ENCODE measurements at places on chromosomes 7 and 10.

DNA sequence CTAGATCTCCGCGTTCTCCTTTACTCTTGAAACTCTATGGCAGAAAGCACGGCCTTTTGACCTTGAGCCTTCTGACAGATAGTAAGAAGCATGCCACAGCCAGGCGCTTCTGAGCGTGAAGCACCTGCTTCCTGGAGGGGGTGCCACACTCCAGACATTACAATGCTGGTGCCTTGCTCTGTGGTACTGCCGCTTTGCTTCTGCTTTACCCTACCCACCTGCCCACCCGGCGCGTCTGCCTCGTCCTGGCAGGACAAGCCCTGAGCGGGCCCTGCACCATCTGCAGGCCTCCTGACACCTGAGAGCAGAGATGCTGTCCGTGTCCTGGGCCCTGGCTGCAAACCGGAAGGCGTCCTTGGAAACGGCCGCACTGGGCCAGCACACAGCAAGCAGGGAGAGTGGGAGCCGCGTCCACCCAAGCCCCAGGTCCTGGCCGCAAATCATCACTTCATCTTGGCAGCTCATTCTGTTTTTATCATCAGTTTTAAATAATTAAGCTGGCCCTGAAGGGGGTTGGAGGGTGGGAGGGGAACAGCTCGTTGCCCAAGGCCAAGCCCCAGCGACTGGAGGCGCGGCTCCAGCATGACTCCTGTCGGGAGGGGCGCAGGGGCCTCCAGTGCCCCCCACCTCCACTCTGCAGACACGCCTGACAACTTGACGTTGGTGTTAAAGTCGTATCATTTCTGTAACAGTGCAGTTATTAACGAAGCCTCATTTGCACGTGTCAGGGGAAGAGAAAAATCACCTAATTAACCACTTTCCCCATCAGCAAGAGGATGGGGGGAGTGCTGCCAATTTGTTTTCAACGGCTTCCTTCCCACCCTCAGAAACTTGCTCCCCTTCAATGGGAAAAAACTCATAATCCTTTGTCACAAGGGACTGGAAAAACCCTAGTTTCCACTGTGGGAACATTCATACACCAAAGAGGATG, 132.2 kb downstream of the MAD1L1 start:
- no peak for DNase-seq

- no peak for DNase-seq
Measured at GRCh38 chr10:82543631-82544030, 668.6 kb downstream of the NRG3 start.

- DNase-seq: no peak
Measured at GRCh38 chr10:116707981-116708380, 34.4 kb downstream of the HSPA12A start.

DNA sequence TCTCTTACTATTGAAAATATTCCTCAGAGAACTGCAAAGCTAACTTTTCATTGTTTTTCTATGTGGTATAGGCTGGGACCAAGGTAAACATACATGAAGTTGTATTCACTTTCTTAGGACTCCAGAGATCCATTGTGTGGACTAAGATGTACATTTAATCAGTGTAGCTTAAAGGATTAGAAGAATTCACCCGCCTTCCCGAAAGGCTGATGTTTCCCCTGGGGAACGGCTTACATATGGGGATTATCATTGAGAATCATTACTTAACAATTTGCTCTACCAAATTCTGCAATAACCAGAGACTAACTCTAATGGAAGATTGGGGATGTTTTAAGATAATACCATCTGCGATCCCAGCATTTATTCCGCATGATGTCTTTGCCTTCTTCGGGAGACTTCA, 257.1 kb upstream of the KIAA1217 start:
- no peak for DNase-seq

DNA sequence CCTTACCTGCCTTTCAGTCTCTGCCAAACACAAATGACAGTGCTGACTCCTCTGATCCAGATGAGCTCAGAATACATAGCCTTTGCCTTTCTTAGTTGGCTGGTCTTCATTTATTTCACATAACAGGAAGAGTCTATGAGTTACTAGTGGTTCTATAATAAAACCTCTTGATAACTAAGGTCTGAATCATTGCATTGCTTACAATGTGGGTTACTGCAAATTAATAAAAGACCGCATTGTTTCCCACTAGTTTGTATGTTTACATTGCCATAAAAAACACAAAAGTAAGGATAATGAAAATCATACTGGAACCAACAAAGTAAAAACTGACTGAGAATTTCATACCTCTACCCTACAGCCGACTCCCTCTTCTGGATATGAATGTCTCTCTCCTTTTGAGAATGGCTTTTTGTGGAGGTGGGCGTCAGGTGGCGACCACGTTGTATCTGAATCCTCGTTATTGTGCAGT, 62.0 kb upstream of the AKR1E2 start:
- DNase-seq: no peak

- no peak for DNase-seq
Measured at GRCh38 chr10:70885931-70886903, 2.1 kb downstream of the PCBD1 start.

GRCh38 chr10:44628921-44629320, 244.0 kb upstream of the CXCL12 start:
- DNase-seq: no peak

DNA sequence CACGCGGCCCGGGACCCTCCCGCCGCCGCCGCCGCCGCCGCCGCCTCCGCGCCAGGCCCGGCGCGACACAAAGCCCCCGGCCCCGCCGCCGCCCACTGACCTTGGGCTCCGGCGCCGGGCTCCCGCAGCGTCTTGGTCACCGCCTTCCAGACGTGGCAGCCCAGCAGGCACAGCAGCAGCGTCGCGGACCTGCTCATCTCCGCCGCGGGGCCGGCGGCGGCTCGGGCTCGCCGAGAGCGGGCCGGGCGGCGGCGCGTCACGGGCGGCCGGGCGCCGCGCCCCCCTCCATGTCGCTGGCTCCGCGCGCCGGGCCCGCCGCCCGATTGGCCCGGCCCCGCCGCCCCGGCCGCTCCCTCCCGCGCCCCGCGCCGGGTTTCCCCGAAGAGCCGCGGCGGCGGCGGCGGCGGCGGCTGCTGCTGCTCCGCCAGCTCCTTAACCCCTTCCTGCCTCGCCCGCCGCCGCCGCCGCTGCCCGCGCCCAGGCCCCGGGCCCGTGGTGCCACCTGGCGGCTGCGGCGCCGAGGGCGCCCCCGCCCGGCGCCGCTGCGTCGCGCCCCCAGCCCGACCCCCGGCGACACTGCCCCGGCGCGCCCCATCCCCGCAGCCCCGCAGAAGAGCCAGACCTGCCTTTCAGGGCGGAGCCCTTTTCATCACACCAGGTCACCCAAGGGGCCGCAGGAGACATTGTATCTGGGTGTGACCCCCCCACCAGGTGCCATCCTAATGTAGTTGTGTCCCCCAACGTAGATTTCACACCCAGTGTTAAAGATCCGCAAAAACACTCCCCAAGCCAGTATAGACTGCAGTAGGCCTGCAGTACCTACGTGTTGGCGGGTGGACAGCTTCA, at the start of gene FAM171A1:
TSS of gene FAM171A1 (minus strand) at position 434 of the 846 bp plus-strand sequence. CDS start at position 197, 237 bp downstream.
- DNase-seq: peak; percentile 39

- no peak for DNase-seq
Measured at GRCh38 chr7:119413314-119413805, 859.6 kb upstream of the KCND2 start.

GRCh38 chr10:124946945-124947344, 5.0 kb downstream of the ZRANB1 start:
- DNase-seq: no peak

- DNase-seq: no peak
Measured at GRCh38 chr7:109579901-109580300, 1010.2 kb downstream of the DNAJB9 start.

DNA sequence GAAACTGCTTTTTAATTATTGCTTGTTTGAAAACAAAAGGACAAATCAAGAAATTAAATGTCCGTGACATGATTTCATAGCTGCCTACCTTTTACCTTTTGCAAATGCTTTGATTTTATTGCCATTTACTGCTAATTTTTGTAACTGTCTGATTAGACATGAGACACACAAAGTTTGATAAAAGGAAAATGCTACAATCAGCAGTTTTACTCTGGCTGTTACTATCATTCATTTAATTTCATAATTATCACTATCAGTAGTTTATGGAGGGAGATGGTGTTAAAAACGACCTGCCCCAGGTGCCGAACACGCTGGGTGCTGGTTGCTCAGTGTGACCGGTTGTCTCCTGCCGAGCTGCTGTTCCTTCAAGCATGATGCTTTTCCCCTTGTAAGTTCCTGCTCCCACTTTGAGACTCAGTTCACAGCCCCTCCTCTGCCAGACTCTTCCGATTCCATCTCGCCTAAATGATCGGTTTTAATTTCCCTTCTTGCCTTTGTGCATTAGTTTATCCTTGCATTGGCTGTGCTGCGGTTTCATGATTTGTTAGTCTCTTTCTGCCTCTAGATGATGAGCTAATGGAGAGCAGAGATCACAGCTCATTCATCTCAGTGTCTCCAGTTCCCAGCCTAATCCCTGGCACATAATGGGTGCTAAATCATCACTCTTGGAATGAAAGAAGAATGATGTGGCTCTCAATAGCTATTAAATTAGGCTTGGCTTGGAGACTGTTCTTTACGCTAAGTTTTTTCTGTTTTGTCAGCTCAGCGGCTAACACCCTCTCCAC, 110.6 kb downstream of the PFKFB3 start:
- DNase-seq: no peak

DNA sequence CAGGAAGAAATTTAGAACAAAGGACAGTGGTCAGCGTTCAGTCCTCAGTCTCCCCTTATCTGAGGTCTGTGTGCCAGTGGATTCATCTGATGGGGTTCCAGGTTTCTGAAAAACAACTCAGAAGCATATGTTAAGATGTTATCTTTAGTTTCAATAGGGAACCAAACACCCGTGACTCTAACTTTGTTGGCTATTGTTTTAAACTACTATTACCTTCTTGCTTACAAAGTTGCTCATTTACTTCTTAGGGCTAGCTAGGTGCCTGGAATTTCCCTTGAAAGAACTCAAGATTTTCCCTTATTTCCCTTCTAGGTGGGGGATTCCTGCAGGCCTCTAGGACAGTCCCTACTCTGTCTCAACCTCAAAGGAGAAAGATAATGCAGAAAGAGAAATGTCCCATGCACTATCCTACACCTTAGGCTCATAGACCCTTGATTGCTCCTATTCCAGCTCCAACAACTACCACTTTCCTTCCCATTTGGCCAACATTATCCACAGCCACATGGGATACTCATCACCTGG, 192.5 kb upstream of the LYZL1 start:
- DNase-seq: no peak

GRCh38 chr7:84274029-84274638, 79.5 kb upstream of the SEMA3A start:
- DNase-seq: no peak

DNA sequence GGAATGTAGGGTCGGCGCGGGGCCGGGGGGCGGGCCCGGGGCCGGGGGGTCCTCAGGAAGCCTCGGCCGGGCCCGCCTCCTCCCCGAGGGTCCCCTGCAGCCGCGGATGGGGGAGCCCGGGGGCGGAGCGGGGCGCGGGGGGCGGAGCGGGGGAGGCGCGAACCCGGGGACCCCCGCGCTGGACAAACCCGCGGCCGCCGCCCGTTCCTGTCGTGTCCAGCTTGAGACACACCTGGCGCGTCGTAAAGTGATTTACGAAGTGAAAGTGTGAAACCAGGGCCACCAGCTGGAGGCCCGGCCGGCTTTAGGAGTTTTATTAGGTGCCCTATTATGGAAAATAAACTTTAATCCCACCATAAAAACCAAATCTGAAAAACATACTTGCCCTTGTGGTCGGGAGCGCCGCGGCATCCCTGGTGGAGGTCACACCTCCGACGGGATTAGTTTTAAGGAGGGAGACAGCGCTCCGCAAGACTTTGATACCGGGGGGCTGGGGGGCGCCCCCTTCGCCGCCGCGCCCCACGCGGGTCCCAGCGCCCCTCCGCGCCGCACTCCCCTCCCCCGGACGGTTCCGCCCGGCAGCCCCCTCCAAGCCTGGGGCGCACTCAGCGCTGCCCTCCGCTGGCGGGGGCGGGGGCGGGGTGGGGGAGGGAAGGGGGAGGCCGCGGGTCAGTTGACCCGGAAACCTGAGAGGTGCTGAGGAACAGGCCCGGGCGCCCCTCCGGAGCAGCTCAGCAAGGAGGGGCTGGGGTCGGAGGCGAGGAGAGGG, 10.3 kb downstream of the MNX1 start:
- no peak for DNase-seq

- DNase-seq: no peak
Measured at GRCh38 chr7:158107806-158108205, 479.8 kb downstream of the PTPRN2 start.

DNA sequence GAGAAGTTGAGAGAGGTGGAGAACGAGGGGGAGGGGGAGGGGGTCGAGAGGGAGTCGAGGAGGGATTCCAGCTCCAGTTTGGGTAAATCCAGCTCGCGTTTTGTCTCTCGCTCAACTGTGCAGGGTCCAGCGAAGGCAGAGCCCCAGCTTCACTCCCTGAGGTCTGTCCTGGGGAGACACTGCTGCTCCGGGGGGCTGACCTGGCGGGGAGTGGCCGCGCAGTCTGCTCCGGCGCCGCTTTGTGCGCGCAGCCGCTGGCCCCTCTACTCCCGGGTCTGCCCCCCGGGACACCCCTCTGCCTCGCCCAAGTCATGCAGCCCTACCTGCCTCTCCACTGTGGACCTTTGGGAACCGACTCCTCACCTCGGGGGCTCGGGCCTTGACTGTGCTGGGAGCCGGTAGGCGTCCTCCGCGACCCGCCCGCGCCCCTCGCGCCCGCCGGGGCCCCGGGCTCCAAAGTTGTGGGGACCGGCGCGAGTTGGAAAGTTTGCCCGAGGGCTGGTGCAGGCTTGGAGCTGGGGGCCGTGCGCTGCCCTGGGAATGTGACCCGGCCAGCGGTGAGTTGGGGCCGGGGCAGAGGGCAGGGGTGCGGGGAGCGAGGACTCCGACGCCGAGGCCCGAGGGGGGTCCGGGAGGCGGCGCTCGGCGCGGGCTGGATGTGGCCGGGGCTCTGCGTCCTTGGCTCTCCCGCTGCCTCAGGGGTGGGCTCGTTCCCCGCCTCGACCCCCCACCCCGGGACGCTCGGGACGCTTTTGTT, at the start of gene TET1:
TSS of gene TET1 (plus strand) at position 152 of the 757 bp plus-strand sequence. CDS start 12,002 bp downstream, outside the sequence.
- no peak for DNase-seq

GRCh38 chr7:17302575-17303142, 4.2 kb downstream of the AHR start:
- DNase-seq: no peak

GRCh38 chr10:36675458-36675880, 449.9 kb upstream of the ANKRD30A start:
- no peak for DNase-seq

DNA sequence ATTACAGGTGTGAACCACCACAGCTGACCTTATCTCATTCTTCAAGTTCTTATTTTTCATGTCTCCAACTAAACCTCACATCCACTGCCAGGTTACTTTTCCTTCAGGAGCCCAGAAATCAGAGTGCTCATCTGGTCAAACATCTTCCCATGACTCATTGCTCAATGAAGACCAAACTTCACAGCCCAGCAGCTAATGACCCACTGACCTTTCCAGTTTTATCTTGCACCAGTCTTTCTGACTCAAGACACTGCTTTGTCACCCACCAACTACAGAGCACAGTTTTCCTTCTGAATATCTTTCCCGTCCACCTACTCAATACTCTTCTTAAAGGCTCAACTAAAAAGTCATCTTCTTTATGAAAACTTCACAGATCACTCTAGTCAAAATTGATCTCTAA, 245.1 kb downstream of the CHCHD3 start:
- no peak for DNase-seq
